ENCODE measurements at places on chromosomes 16 and 17. TPM values are rescaled to one million over a fixed set of nuclear protein-coding genes. Genes with fewer than 3 reads are reported as not detected.

Gene CMTM2
- total RNA-seq: not detected

Gene RHBDL3
- total RNA-seq: not detected

Gene LMF1
- 18.9 TPM for total RNA-seq

Gene CIAPIN1
- 86.6 TPM for total RNA-seq

Gene TBC1D3G
- not detected for total RNA-seq

Gene HYDIN
- total RNA-seq: not detected

Gene CORO6
- total RNA-seq: 2.2 TPM

Gene CCDC40
- total RNA-seq: 1.6 TPM

Gene BAIAP3
- total RNA-seq: 0.67 TPM

Gene GUCY2D
- not detected for total RNA-seq

Gene RPL13
- total RNA-seq: 2,457 TPM

Gene METTL22
- total RNA-seq: 23.0 TPM

Gene GPR179
- not detected for total RNA-seq

Gene BIRC5
- 38.8 TPM for total RNA-seq

Gene NPIPB9
- total RNA-seq: 4.1 TPM

Gene ADAMTS18
- total RNA-seq: 81.7 TPM

Gene GCGR
- not detected for total RNA-seq

Gene CDR2L
- 27.1 TPM for total RNA-seq

Gene DHRS7C
- not detected for total RNA-seq

Gene CACNG3
- not detected for total RNA-seq

Gene FDXR
- total RNA-seq: 40.4 TPM

Gene HOXB8
- total RNA-seq: 4.2 TPM

Gene CLEC18C
- not detected for total RNA-seq

Gene ABCC12
- total RNA-seq: not detected

Gene FAHD1
- total RNA-seq: 86.2 TPM

Gene HSF4
- total RNA-seq: 1.3 TPM

Gene STX1B
- 0.33 TPM for total RNA-seq

Gene KRT9
- total RNA-seq: not detected

Gene HAS3
- 1.8 TPM for total RNA-seq

Gene ACADVL
- total RNA-seq: 200 TPM

Gene TXNDC17
- 110 TPM for total RNA-seq

Gene PSMD11
- total RNA-seq: 107 TPM

Gene ASGR2
- not detected for total RNA-seq

Gene ALDOC
- total RNA-seq: 12.4 TPM

Gene CYGB
- total RNA-seq: 0.65 TPM

Gene SMIM5
- 0.10 TPM for total RNA-seq

Gene SULT1A1
- total RNA-seq: 7.8 TPM

Gene DNAAF1
- total RNA-seq: 0.10 TPM

Gene QPRT
- total RNA-seq: 0.10 TPM

Gene PITPNM3
- 1.3 TPM for total RNA-seq

Gene DPEP2
- 0.57 TPM for total RNA-seq

Gene TBC1D3I
- 0.57 TPM for total RNA-seq

Gene AOC3
- under 0.01 TPM for total RNA-seq

Gene CD300LB
- not detected for total RNA-seq

Gene CTRL
- 0.65 TPM for total RNA-seq

Gene LPCAT2
- 46.7 TPM for total RNA-seq

Gene AARS1
- 56.8 TPM for total RNA-seq

Gene TBX4
- not detected for total RNA-seq

Gene PRSS33
- not detected for total RNA-seq

Data from vein endothelial cell (primary cell).